ENCODE measurements at places on chromosomes 6 and 20.

DNA sequence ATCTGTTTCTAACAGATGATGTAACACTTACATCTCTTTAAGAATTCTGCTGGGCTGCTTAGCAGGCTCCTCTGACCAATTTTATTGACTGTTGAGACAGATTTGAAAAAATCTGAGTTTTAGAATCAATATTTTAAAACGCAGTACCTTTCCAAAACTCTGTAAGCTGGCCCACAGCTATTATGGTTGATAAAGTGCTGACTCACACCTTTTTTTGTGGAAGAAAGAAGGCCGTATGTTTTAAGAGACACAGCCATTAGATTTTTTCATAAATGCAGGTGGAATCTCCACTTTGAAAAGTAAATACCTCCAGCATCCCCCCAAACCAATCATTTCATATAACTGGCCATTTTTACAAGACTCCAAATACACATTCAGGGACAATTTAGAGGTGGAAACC, 82.2 kb downstream of the TBXT start:
- no peak for DNase-seq

DNA sequence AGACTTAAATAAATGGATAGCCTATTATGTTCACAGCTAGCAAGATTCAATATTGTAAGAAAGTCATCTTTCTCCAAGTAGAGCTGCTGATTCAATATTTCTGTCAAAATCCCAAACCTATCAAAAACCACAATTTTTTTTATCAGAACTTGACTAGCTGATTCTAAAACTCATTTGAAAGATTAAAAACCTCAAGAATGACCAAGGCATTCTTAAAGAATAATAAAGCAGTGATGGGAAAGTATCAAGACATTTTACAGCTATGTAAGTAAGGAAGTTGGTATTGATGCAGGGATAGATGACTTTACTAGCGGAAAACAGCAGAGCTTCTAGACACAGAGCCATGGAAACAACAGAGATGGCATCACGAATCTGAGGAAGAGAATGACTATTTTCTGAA, 64.7 kb downstream of the SAMD3 start:
- no peak for DNase-seq

DNA sequence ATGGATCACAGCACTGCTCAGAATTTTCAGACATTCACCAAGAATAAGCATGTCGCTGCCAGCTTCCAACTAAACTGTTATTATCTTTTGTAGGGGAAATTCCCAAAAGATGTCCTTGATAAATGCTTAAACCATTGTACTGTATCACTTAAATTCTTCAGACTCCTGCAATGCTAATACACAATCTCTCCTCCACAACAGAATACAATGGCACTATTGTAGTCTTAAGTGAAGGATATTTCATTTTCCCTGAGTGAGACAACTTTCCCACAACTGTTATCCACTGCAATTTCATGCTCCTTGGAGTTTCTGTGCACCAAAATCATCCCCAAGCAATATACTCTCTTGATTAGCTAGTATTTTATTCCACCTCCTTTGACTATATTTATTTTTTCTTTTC, 189.7 kb downstream of the COL9A1 start:
- no peak for DNase-seq

- no peak for DNase-seq
These were observed 728 bp downstream of the PSMA7 start for GRCh38 chr20:62142252-62143080.

DNA sequence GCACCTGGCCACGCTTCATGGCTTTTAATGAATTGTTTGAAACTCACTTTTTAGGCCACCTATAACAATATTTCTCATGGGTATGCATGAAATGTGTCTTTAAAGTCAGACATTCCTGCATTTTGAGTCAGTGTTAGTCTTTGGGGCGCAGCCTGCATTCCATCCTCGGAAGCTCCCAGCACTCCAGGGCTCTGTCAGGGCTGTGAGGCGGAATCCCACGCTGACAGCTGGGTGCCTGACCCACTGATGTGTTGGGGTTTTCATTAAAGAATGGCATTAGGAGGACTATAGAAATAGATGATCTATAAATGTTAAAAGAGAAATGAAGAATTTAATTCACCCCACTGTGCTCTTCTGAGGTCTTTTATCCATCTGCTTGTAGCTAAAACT, 16.2 kb upstream of the CLDN20 start:
- DNase-seq, result no peak

Measured in activated CD4-positive, CD25-positive, alpha-beta regulatory T cell treated with anti-CD3 and anti-CD28 coated beads, Interleukin-2, amount 50 U/mL, for 72 hours (primary cell).